IMR-90 (cell line): ENCODE measurements at places on chromosomes 7 and 10. TPM values are rescaled to one million over a fixed set of nuclear protein-coding genes. Genes with fewer than 3 reads are reported as not detected.

The CEP55 gene
- total RNA-seq: 23.5 and 30.8 TPM in 2 replicates

The EBF3 gene
- 0.36 and 0.56 TPM in 2 replicates for total RNA-seq

The C10orf143 gene
- total RNA-seq: 0.36 and 0.56 TPM in 2 replicates

The RBP4 gene
- not detected in 2 replicates for total RNA-seq

The CXCL12 gene
- total RNA-seq: 15.8 and 16.9 TPM in 2 replicates

The SPOCK2 gene
- total RNA-seq: not detected in 2 replicates

The DNAJC2 gene
- total RNA-seq: 22.4 and 31.9 TPM in 2 replicates

The RFC2 gene
- 33.9 and 37.8 TPM in 2 replicates for total RNA-seq

The IDI2 gene
- not detected in 2 replicates for total RNA-seq

The SYNPO2L gene
- total RNA-seq: under 0.01 and 0.18 TPM in 2 replicates

DNA sequence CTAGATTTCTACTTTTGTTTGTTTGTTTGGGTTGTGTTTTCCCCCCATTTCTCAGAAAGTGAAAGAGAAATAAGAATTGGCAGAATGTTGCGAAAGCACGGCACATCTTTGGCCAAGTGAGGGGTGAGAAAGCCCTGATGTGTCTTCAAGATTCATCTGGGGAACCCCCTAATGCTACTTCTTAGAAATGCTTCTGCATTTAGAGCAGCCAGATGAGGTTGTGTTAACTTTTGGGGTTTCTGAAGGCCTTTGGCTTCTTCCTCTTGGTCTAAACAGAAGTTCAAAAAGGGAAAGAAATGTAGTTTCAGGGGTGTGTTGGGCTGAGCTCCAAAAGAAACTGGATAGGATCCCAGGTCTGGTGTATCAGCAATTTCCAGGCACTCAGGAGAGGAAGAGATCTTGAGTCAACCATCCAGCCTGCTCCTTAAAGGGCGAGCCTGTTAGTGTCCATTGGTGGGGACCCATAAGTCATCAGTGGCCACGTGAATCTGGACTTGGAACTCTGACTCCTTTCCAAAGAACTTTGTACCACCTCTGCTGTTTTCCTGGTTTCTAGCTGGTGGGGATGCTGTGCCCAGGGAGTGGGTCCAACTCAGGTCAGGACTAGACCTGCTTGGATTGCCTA, 6.5 kb downstream of the DUSP5 start:
- H3K36me3 ChIP-seq: peaks cover 38% of the 10 kb centered on the region
- peaks cover 27% of the 10 kb centered on the region for H3K4me1 ChIP-seq
- DNase-seq: peak; percentile 91
- peak overlapping the region; percentile 72 for H3K27ac ChIP-seq
- H3K27me3 ChIP-seq: no peaks in the 10 kb centered on the region

GRCh38 chr7:87816389-87816788, 59.8 kb downstream of the SLC25A40 start:
- no peaks in the 10 kb centered on the region for H3K4me1 ChIP-seq
- no peak overlapping the region for H3K27ac ChIP-seq
- H3K36me3 ChIP-seq: no peaks in the 10 kb centered on the region
- no peak for DNase-seq
- H3K4me3 ChIP-seq: no peak overlapping the region
- H3K27me3 ChIP-seq: no peaks in the 10 kb centered on the region

DNA sequence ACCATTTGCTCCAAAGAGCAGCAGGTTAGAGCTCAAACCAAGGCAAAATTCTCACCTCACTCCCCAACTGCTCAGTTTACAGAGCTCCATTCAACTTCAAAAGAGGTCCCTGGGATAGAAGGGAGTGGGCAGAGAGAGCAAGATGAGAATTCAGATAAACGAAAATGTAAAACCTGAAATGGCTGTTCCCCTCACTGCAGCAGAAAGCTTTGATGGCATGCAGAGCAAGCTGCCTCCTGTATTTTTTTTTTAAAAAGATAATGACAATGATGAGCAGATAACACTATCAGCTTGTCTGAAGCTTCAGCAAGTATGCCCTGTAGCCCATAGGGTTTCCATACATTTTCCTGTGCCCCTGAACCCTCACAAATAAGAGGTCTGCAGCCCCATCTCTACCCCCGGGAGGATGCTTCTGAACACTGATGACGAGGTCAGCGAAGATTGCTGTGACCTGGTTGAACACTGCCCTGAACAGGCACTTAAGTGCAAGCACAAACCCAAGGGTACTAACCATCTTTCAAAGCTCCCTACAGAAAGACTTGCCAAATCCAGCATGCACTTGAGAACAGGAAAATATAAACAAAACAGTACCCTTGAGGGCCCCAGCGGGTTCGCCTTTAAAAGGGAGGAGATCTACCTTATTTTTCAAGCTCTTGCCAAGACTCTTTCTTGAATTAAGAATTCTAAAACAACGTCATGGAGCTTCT, 81.3 kb downstream of the GLI3 start:
- no peak overlapping the region for H3K4me3 ChIP-seq
- H3K36me3 ChIP-seq: no peaks in the 10 kb centered on the region
- H3K27ac ChIP-seq: no peak overlapping the region
- H3K4me1 ChIP-seq: peaks cover 9% of the 10 kb centered on the region; the same call in 1 of the 2 replicates

- H3K27ac ChIP-seq: no peak overlapping the region
- peaks cover 18% of the 10 kb centered on the region for H3K36me3 ChIP-seq
- no peak overlapping the region for H3K4me3 ChIP-seq
- no peaks in the 10 kb centered on the region for H3K27me3 ChIP-seq
- peak; percentile 81 for DNase-seq
Observed at GRCh38 chr7:77649716-77650349, 46.4 kb upstream of the RSBN1L start.

GRCh38 chr10:71978476-71978875, 14.3 kb downstream of the CHST3 start:
- no peaks in the 10 kb centered on the region for H3K27me3 ChIP-seq
- H3K27ac ChIP-seq: no peak overlapping the region
- peaks cover 47% of the 10 kb centered on the region for H3K4me1 ChIP-seq
- H3K4me3 ChIP-seq: no peak overlapping the region
- no peak for DNase-seq

DNA sequence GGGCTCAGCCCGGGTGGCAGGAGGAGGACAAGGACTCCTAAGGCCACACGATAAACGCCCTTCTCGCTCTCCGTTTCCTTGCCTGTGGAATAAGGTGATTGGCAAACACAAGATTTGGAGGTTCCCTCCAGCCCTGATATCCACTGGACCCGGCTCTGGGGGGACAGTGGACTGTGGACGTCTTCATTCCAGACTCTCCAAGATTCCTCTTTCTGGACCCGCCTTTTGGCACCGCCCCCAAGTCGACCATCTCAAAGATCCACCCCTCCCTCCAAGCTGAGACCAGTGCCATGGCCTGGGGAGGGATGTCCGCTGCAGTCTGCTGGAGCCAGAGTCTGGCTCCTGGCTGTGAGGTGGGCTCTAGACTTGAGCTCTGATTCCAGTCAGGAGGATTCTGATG, 23.6 kb downstream of the ZNF783 start:
- H3K27ac ChIP-seq: no peak overlapping the region; the same call in 1 of the 2 replicates
- H3K36me3 ChIP-seq: peaks cover 13% of the 10 kb centered on the region
- peak overlapping the region; percentile 69 for H3K4me3 ChIP-seq
- H3K4me1 ChIP-seq: 0 out of 2 replicates have a peak, but pooled peaks cover 2% of the 10 kb centered on the region

- DNase-seq: no peak
- H3K36me3 ChIP-seq: no peaks in the 10 kb centered on the region
- H3K4me1 ChIP-seq: no peaks in the 10 kb centered on the region
- no peak overlapping the region for H3K4me3 ChIP-seq
Observed at GRCh38 chr10:108014145-108014901, 849.8 kb upstream of the SORCS1 start.

- no peak overlapping the region for H3K27ac ChIP-seq
- no peak overlapping the region for H3K4me3 ChIP-seq
- DNase-seq: no peak
- H3K4me1 ChIP-seq: no peaks in the 10 kb centered on the region
- H3K36me3 ChIP-seq: no peaks in the 10 kb centered on the region
Observed at GRCh38 chr10:69466158-69466490, 14.9 kb downstream of the TSPAN15 start.

GRCh38 chr10:56095506-56096225, 265.4 kb downstream of the ZWINT start:
- no peak for DNase-seq
- no peaks in the 10 kb centered on the region for H3K36me3 ChIP-seq
- no peak overlapping the region for H3K27ac ChIP-seq
- no peak overlapping the region for H3K4me3 ChIP-seq
- no peaks in the 10 kb centered on the region for H3K27me3 ChIP-seq
- H3K4me1 ChIP-seq: no peaks in the 10 kb centered on the region

DNA sequence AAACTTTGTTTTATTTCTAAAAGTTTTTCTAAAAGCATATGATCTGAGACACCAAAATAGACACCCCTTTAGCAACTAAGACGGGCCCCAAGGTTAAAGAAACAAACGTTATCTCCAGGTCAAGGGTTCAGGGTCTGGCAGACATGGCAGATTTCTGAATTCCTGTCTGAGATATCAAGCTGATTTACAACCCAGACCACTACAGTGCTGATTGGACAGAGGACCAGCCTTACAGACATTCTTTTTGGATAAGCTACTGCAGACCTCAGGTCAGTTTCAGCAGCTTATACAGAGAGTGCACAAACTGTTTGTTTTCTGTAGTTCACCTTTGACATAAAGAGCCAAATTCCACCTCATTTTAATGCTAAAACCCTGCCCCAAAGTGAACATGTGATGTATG, 34.8 kb downstream of the SVOPL start:
- no peaks in the 10 kb centered on the region for H3K36me3 ChIP-seq
- H3K4me3 ChIP-seq: no peak overlapping the region
- no peaks in the 10 kb centered on the region for H3K4me1 ChIP-seq
- no peaks in the 10 kb centered on the region for H3K27me3 ChIP-seq

DNA sequence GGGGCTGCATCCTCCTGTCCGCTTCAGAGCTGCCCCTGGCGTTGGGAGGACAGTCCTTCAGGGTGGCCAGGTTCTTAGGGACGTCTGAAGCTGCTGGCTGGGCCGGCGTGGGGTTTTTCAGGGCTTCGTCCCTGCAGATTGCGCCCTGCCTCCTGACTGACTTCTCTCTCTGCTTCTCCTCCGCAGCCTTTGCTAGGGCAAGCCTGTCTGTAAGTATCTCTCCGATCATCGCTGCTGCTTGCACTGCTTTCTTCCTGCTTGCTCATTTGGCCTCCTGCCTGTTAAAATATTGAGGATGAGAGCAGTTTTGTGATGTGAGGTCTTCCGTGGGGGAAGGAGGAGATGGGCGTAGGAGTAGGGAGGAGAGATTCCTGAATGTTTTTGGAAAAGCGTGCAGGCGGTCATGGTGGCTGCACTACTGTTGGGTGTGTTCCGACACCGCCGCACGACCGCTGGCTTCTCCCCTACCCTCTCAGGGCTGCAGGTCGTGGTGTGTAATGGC, 25.3 kb downstream of the PFKFB3 start:
- H3K27me3 ChIP-seq: no peaks in the 10 kb centered on the region
- H3K4me3 ChIP-seq: no peak overlapping the region
- peaks cover 91% of the 10 kb centered on the region for H3K36me3 ChIP-seq
- H3K4me1 ChIP-seq: no peaks in the 10 kb centered on the region
- DNase-seq: peak; percentile 61

GRCh38 chr7:2313450-2314208, 612 bp downstream of the SNX8 start:
- peaks cover 4% of the 10 kb centered on the region; the same call in 1 of the 2 replicates for H3K4me1 ChIP-seq
- peak overlapping the region; percentile 85 for H3K4me3 ChIP-seq
- no peaks in the 10 kb centered on the region for H3K36me3 ChIP-seq
- H3K27ac ChIP-seq: peak overlapping the region; percentile 61

DNA sequence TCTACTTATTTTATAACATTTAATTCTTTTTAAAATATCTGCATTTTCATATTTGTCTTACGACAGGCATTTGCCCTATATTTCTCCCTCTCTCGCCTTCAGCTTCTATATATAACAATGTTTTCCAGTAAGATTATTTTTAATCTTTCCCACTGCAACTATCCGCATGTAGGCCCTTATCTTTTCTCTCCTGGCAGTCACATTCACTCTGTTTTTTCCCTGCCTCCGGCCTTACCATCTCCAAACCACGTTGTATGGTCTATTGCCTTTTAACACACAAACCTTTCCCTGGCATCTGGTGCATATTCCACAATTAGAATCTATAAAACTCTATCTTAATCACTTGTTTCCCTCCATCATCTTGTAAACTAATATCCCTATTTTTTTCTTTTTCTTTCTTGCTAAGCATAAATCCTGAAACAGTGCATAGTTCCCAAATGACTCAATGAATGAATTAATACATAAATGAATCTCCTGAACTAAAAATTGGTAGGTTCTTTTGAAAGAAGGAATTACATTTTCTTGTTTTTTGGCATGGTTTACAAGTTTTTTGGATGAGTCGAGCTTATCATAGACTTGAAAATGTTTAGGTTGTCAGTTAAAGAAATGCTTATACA, 173.2 kb downstream of the SEMA3A start:
- H3K4me3 ChIP-seq: no peak overlapping the region
- H3K27ac ChIP-seq: no peak overlapping the region
- peaks cover 5% of the 10 kb centered on the region; the same call in 1 of the 2 replicates for H3K4me1 ChIP-seq
- peak; percentile 65 for DNase-seq

DNA sequence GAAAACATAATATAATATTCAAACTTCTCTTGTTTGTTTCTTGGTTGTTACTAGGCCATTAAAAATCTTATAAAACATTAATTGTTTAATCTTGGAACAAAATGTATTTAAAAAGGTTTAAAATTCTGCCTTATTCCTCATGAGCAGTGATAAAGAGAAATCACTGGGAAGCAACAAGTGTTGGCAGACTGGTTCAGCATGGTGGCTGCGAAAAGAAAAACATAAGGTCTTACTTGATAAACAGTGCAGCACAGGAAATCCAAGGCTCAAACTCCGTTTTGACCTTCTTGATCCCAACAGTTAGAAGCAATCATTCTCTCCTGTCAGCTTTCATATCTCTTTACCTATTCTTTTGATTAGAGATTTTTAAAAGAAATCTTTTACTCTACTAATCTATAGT, 530.8 kb downstream of the CNTNAP2 start:
- no peaks in the 10 kb centered on the region for H3K4me1 ChIP-seq
- no peak for DNase-seq
- no peak overlapping the region for H3K27ac ChIP-seq
- no peaks in the 10 kb centered on the region for H3K27me3 ChIP-seq

DNA sequence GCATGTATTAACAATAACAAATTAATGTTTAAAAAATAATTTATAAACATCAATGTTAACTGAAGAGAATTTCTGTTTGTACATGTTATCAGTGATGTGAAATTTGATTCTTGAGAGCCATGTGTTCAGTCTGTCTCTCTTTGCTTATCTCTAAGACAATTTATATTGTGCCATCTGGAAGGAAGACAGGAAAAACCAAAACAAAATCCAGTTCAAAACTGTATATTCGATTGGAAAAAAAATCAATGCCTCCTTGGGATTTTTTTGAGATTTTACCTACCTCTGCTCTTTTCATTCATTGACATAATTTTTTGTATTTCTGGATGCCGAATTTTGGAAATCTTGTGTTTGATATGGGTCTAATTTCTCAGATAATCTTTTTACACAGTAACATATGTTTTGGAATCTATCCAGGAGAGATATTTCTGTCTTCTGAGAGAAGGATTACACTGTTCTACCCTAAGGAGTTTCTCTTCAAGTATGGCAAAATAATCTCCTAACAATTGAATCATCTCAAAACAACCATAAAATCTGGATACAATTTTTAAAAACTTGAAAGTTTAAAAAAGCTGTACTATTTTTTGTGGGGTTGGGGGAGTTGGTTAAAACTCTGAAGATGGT, 311.9 kb upstream of the GNAI1 start:
- peaks cover 3% of the 10 kb centered on the region for H3K4me1 ChIP-seq
- no peaks in the 10 kb centered on the region for H3K36me3 ChIP-seq
- no peak for DNase-seq

- H3K27me3 ChIP-seq: no peaks in the 10 kb centered on the region
- peaks cover 2% of the 10 kb centered on the region; the same call in 1 of the 2 replicates for H3K36me3 ChIP-seq
- no peak for DNase-seq
- H3K27ac ChIP-seq: no peak overlapping the region
Observed at GRCh38 chr10:29733323-29733722, 98.6 kb upstream of the SVIL start.

GRCh38 chr7:930975-931758, 23.3 kb downstream of the ADAP1 start:
- no peak overlapping the region for H3K27ac ChIP-seq
- H3K27me3 ChIP-seq: no peaks in the 10 kb centered on the region
- H3K36me3 ChIP-seq: no peaks in the 10 kb centered on the region
- H3K4me3 ChIP-seq: no peak overlapping the region
- peaks cover 2% of the 10 kb centered on the region for H3K4me1 ChIP-seq
